ENCODE measurements at places on chromosomes 6 and 20.

DNA sequence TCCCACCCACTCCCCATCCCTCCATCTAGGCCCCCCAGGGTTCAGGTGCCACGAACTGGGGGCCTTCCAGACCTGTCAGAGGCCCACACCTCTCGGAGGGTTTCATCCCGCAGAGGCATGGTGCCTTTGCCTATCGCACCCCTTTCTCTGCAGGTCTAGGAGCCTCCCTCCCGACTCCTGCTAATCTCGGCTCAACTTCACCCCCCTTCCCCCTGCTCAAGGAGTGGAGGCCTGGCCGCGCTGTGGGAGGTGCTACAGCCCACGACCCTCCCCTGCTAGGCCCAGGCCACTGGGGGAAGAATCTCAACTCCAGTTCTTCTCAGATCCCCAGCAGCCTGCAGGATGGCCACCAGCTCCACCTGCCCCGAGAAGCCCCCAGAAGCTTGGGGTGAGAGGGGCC, at the start of gene TULP1:
TSS of gene TULP1 (minus strand) at position 157 of the 400 bp plus-strand sequence. CDS start at position 119, 38 bp downstream.
- DNase-seq, result no peak

- no peak for DNase-seq
These were observed 26.3 kb upstream of the MC3R start for GRCh38 chr20:56222201-56222600.

DNA sequence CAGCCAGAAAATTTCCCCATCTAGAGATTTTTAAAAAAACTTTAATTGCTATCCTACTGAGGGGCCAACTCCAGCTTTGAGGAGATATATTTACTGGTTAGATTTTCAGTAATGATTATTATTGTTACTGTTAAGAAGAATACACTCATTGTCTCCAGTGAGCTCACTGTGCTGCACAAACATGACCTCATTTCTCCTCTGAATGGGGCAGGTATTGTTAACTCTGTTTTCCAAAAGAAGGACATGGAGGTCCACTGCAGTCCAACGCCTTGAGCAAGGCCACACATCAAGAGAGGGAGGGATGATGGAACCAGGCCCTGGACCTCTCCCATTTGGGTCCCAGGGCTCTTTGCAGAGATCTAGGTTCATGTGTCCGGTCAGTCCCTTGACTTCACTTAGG, 13.9 kb upstream of the SCUBE3 start:
- no peak for DNase-seq

- no peak for DNase-seq
These were observed 12.0 kb downstream of the PANK2 start for GRCh38 chr20:3901028-3901705.

DNA sequence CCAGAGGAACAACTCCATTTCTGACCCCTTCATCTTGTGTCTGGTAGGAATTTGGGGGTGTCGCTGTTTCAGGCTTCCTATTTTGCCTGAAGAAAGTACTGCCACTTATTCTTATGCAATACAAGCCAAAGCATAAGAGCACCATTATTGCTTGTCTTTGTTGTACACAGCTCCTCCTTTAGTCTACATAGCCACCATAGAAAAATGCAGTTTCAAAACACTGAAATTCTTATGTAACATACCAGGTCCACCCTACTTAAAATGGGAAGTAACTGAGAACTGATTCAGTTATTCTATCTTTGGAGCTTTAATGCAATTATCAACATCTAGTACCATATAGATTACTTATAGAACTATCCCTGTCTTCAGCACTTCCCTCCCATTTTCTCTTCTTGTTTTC, 255.5 kb downstream of the ARHGAP18 start:
- DNase-seq, result no peak

GRCh38 chr20:60035-60918, 27.2 kb upstream of the DEFB125 start:
- DNase-seq, result no peak

DNA sequence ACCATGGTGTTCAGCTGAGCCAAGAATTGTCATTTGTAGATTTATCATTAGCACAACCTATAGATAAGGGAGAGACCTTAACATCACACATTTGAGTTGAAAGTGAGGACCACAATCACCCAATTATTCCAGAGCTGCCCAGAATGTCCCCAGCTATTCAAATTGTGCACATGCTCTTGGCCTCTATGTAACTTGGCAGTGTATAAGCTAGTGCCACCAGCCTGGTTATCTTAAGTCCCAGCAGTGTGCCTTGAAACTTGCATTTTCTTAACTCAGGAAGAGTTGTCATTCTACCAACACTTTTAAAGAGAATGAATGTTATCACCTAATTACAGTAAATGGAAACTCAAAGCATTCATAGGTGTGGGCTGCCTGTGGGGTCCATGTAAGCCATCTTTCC, 191.1 kb downstream of the COL9A1 start:
- no peak for DNase-seq

- no peak for DNase-seq
These were observed 69.5 kb downstream of the CSE1L start for GRCh38 chr20:49115564-49115963.

GRCh38 chr6:55011034-55011433, 163.3 kb upstream of the HCRTR2 start:
- peak; percentile 40 for DNase-seq

GRCh38 chr6:138817799-138818198, 21.9 kb downstream of the ECT2L start:
- no peak for DNase-seq

GRCh38 chr20:14431568-14431967, 94.2 kb upstream of the FLRT3 start:
- DNase-seq, result no peak

DNA sequence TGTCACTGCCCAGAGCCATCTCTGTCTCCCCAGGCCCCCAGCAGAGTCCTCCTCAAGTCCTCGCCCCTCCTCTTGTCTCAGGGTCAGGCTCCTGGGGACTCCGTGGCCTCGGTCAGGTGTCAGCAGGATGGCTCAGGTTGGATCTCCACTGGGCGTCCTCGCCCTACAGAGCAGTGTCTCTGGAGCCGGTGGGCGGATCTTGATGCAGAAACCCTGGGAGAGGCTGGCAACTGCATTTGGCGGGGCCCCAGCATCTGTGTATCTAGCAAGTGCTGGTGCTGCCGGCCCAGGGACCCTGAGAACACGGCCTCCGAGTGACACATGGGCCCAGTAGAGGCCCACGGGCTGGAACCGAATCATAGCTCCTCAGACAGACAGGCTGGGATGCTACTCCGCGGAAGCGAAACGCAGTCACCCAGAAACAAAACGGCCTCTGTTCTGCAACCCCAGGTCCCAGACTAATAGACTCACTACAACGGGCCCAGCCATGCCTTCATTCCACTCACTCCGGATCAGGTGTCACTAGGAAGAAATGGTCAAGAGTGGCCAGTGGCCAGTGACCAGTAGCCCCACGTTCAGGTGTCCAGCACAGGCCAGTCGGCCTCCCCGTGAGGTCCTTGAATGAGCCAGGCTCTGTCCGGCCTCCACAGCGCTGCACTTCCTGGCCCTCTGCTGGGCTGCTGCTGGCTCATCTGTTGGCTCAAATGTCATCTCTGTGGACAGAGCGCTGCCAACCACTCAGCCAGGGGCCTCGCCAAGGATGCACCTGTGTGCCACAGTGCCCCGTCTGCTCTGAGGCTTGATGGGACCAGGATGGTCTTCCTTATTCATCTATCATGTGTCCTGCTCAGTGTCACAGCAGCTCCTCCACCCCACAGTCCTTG, 12.6 kb upstream of the FRMD1 start:
- DNase-seq, result no peak

DNA sequence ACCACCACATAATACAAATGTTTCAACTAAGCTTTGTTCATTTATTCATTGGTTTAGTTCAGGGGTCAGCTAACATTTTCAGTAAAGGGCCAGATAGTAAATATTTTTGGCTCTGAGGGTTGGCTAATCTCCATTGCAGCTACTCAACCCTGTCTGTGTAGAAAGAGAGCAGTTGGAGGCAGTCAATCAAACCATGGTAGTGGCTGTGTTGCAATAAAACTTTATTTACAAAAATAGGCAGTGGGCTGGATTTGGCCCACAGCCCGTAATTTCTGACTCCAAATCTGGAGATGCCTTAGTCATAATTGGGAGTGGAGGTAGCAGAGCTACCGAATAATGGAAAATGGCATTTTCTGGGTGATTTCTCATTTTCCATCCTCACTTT, 242.5 kb upstream of the ZFP64 start:
- DNase-seq, result no peak

- no peak for DNase-seq
These were observed 124.4 kb upstream of the PRL start for GRCh38 chr6:22421198-22421597.

DNA sequence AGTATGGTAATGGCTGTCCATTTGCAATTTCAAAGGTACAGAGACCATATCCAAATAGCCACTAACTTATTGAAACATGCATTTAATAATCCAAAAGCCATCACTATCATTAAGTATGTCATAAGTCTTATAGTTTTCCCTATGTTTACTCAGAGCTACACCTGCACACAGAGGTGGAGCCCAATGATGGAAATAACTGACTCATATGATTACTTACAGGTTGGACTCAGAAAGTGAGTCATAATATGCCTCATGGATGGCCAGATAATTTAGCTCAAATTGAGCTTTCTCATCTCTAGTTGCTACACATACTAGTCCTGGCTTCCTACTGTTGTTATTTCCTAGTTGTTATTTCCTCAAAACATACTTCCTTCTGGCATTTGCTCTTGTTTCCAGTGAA, 104.4 kb upstream of the KHDRBS2 start:
- DNase-seq, result no peak

GRCh38 chr6:150334790-150335783, 33.7 kb upstream of the IYD start:
- DNase-seq, result no peak

- DNase-seq, result no peak
These were observed 285.3 kb downstream of the CDC5L start for GRCh38 chr6:44672841-44673240.

- no peak for DNase-seq
These were observed 61.5 kb downstream of the EDN1 start for GRCh38 chr6:12351672-12352071.

Measured in bone marrow (tissue), 2 donors.